Gastroesophageal sphincter (tissue), 4 donors: ENCODE measurements at places on chromosomes 6 and 20.

DNA sequence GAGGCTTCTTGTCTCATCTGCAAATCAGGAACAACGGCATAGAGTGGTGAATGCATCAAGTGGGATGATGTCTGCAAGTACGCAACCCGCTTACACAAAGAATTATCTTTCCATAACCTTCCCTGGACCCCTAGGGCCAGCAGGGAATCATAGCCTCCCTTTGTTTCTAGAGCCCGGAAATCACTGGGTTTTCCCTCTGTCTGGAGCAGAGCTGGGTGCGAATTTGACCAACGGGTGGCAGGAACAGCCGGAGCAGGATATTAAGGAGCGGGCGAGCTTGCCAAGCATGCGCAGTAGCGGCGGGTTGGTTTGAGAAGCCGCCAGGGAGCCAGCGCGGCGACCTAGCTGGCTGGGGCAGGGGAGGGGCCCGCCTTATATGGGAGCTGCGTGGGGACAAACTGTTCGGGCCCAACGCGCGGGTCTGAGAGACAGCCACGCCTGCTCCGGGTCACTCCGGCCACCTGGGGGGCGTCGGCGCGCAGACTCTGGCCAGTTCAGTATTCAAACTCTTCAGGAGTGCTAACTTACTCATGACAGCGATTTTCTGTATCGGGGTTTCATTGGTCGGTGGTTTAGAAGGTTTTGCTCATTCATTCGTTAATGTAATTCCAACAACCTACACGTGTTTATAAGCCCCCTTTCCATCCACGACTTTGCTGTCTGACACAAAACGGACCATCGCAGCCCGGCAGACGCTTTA is 1.6 kb upstream of the KIF16B start:
- H3K4me3 ChIP-seq: peak overlapping the region; percentile 43
- H3K27ac ChIP-seq: peak overlapping the region; percentile 76

DNA sequence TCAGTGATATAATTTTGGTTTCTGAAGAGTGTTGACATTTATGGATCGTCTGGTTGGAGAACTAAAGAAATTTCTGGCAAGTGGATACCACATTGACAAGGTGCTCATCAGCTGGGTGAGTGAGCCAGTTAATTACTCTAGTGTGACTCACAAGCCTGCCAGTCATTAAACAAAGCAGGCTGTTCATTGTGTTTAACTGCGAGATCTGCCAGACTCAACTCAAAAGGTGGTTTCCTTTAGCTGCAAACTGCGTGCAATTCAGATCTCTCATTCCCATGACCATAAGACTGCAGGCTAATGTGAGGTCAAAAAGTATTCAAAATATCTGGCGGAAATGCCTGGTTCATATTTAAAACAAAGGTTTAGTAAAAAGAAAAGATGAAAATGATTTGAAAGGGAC is 32.5 kb upstream of the IYD start:
- no peaks in the 10 kb centered on the region for H3K27me3 ChIP-seq
- no peak overlapping the region for H3K27ac ChIP-seq
- H3K4me3 ChIP-seq: no peak overlapping the region
- H3K36me3 ChIP-seq: no peaks in the 10 kb centered on the region
- H3K4me1 ChIP-seq: no peaks in the 10 kb centered on the region

GRCh38 chr20:4113615-4114603 is 98.6 kb upstream of the RNF24 start:
- H3K27me3 ChIP-seq: peaks cover 4% of the 10 kb centered on the region
- no peak for ATAC-seq
- no peak overlapping the region for H3K27ac ChIP-seq
- H3K4me1 ChIP-seq: no peaks in the 10 kb centered on the region
- H3K4me3 ChIP-seq: no peak overlapping the region

DNA sequence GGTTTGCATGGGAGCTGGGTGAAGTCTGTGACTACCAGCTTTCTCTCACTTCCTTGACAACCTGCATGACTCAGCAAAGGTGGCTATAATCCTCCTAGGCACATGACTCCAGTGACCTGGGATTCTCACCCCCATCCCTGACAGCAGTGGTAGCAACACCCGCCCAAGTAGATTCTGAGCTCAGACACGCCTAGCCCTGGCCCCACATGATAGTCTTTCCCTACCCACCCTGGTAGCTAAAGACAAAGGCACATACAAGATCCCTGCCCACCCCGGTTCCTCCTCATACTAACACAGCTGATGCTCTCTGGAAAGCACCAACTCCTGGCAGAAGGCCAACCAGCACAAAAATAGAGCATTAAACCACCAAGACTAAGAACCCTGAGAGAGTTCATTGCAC is 25.9 kb upstream of the CRISP1 start:
- no peaks in the 10 kb centered on the region for H3K4me1 ChIP-seq
- H3K27me3 ChIP-seq: no peaks in the 10 kb centered on the region
- no peak overlapping the region for H3K27ac ChIP-seq
- ATAC-seq: no peak
- no peak overlapping the region for H3K4me3 ChIP-seq

DNA sequence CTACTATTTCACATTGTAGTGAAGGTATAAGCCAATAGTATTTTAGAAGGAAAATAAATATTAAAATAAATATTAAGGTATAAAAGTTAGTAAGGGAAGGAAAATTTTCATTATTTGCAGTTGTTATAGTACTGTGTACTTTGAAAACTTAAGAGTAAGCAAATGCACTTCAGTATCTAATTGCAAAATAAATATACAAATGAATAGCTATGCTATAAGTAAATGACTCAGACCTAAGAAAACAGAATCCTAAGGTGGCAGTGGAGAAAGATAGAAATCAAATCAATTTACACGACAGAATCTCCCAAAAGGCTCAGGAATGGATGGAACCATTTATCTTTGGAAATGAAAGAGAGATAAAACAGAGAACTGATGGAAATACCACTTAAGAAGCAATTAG is 24.7 kb upstream of the UBR2 start:
- H3K4me1 ChIP-seq: no peaks in the 10 kb centered on the region
- no peaks in the 10 kb centered on the region for H3K36me3 ChIP-seq
- no peaks in the 10 kb centered on the region for H3K27me3 ChIP-seq
- H3K4me3 ChIP-seq: no peak overlapping the region
- no peak for ATAC-seq
- H3K27ac ChIP-seq: no peak overlapping the region
